ENCODE measurements at places on chromosomes 3 and 15.

DNA sequence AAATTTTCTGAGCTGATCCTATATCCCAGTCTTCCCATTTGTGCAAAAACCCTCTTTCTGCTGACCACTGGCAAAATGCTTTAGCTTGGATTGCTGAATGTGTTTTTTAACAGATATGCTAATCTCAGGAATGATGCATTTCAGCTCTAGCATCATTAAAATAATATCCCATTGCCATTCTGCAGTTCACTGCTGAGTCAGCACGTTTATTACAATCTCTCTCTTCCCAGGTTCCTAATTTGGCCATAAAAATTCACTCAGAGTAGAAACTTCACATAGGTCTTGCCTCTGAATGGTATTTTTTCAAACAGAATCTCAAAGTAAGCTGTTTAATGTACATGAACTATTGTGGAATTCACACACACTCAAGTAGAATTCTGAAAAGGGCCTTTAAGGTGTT, 509.6 kb upstream of the SUCLG2 start:
- no peak for DNase-seq

- DNase-seq: peak; percentile 64
These were observed at the start of gene ROBO2 for GRCh38 chr3:77039606-77040171. Gene ROBO2 (plus strand): TSS chr3:77040099. CDS start chr3:77040786, 687 bp downstream.

DNA sequence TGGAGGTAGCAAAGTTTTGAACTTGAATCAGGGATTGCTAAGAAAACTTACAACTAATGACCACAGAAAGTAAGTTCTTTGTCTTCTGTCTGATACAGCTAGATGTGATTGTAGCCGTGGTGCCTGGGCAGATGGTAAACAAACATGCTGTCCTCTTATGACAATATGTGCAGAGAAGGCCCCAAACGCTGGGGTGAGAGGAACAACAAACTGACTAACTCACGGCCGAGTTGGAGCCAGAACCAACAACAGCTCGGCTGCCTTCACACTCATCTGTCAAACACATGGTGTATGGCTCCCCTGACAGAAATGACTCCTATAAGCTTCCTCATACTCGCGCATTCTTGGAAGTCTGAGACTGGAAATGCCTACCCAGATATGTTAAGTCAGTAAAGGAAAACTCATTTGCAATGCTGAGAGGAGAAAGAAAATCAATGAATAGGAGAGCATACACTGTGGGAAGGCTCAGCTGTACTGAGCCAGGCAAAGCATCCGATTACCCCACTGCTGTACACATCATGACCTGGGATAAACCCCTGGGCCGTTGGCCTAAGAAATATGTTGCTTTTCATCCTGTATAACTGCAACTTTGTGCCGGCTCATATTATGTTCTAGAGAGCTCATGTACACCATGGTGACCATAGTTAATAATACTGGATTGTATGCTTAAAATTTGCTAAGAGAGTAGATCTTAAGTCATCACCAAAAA, 5.7 kb downstream of the THBS1 start:
- no peak for DNase-seq

DNA sequence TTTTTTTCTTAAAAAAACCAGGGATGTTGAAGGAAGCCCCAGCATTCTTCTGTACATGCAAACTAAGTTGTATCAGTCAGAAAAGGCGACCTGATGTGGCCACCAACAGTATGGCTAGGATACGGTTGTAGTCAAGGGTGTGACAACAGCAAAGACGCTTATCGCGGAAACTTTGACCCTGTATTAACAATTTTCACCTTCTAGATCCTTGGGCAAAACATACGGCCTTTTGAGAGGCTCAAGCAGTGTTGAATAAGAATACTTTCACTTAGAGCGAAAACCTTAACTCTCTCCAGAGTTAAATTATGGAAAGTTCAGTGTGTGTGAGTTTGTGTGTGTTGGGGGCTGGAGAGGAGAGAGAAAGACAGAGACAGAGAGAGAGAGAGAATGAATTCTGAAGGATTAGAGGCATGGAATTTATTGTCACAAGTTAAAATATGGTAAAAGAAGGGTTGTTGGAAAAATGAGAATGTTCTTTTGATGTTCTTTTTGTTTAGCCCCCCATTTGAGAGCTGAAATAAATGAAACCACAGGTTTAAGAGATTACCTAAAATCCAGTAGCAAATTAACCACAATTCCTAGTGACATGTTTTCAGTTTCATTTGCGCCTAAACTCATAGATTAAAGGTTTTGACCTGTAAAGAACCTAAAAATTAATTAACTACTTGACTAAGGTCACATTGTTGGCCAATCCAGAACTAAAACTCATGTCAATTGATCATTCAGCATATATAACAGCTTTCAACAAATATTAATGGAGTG, 9.2 kb downstream of the ALCAM start:
- no peak for DNase-seq

DNA sequence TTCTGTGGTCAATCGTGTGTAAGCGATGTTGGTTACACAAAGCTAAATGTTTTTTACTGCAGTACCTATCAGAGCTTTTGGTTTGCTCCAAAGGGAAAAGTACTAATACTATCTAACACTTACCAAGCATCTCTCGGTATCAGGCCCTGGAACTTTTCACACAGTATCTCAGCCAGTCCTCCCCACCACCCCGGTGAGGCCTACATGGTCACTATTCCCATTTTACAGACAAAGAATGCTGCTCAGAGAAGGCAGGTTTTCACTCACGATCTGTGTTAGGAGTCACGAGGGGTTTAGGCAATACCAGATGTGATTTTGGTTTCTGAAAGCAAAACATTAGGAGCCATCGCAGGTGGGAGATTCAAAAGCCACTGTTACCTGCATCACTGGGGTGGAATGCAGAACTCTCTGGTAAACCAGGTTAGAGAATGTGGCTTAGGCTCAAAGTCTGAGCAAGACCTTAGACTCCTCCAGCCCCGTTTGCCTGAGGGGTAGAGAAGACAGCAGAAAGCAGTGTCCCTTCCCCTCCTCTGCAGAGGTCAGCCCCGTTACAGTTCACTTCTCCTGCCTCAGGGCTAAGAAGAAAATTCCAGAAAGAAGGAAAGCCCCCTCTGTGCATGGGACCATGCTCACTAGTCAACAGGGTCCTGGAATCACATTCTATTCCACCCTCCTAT, 57.2 kb downstream of the XXYLT1 start:
- no peak for DNase-seq

DNA sequence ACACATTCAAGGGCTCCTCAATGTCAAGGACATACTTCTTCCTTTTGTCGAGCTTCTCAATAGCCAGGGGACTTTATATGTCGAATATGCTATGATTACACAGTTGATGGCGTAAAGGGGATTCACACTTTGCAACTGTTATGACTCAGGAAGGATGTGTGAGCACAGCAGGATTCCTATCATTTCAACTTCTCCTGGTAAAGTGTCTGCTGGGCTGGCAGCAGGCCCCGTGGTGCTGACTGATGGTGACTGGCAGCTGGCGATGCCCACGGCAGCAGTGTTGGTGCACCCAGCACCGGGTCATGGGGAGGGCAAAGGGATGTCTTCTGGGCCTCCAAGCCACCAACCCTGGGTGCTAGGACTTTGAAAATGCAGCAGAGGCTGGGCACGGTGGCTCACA, 44.8 kb upstream of the GNB5 start:
- DNase-seq: no peak

GRCh38 chr3:87423336-87423735, 147.0 kb upstream of the POU1F1 start:
- DNase-seq: no peak
